IMR-90 (cell line): ENCODE measurements at places on chromosomes 16 and 17. TPM values are rescaled to one million over a fixed set of nuclear protein-coding genes. Genes with fewer than 3 reads are reported as not detected.

FAAP100 gene
- 7.5 and 7.9 TPM in 2 replicates for total RNA-seq

BIRC5 gene
- 52.7 and 53.6 TPM in 2 replicates for total RNA-seq

TTLL6 gene
- total RNA-seq, result not detected in 2 replicates

KRTAP2-2 gene
- not detected in 2 replicates for total RNA-seq

ZNRF1 gene
- total RNA-seq, result 8.2 and 9.7 TPM in 2 replicates

TRIM65 gene
- total RNA-seq, result 7.9 and 8.1 TPM in 2 replicates

OVCA2 gene
- total RNA-seq, result 38.7 and 42.2 TPM in 2 replicates

PAQR4 gene
- total RNA-seq, result 2.2 TPM in 2 replicates

HOXB7 gene
- 1.8 and 3.3 TPM in 2 replicates for total RNA-seq

HAGHL gene
- total RNA-seq, result 3.0 and 3.1 TPM in 2 replicates

EXOSC6 gene
- 7.0 and 11.1 TPM in 2 replicates for total RNA-seq

ZNF764 gene
- total RNA-seq, result 2.2 and 2.5 TPM in 2 replicates

TSPOAP1 gene
- 0.56 and 0.90 TPM in 2 replicates for total RNA-seq

PRMT7 gene
- total RNA-seq, result 65.5 and 68.6 TPM in 2 replicates

CLEC10A gene
- not detected in 2 replicates for total RNA-seq

C17orf100 gene
- 0.18 and 0.28 TPM in 2 replicates for total RNA-seq
